T-helper 2 cell (primary cell): ENCODE measurements at places on chromosomes 7 and 10.

DNA sequence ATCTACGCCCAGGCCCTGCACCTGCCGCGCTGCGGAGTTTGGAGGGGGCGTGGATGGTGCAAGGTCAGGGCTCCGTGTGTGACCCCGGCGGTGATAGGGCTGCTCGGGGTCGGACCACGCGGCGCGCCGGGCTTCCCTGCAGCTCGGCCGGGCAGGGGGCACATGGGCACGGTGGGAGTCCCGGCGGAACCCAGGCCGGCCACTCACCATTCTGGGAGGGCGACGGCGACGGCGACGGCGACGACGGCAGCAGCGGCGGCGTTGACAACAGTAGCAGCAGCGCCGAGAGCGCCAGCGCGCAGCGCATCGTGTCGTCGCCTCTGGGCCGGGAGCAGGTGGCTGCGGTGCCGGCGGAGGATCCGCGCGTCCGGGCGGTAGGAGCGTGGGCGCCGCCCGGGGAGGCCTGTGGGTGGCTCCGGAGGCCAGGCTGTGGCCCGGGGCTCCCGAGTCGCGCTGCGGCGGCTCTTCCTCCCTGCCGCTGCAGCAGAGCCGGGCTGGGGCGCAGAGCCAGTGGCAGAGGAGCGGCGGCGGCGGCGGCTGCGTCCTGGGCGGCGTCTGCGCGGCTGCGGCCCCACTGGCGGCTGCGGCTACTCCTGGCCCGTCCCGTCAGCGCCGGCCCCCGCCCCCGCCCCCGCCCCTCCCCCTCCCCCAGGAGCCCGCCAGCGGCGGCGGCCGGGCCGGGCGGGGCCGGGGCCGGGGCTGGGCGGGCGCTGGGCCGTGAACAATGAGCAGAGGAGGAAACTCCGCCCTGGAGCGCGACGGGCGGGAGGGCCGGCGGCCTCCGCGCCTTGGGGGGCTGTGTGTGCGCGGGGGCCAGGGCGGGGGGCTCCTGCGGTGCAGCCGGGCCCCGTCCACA lies at the start of gene PODXL:
PODXL (minus strand) TSS at position 576 of the 856 bp plus-strand sequence; CDS start at position 307, 269 bp downstream.
- peak; percentile 78 for DNase-seq

- DNase-seq = no peak
Observed at GRCh38 chr7:128039544-128039953, 8.3 kb upstream of the LRRC4 start.

- no peak for DNase-seq
Observed at GRCh38 chr10:126661356-126661755, 9.1 kb downstream of the C10orf90 start.

GRCh38 chr7:94395141-94396036 lies 694 bp downstream of the COL1A2 start:
- no peak for DNase-seq

GRCh38 chr10:47104151-47104605 lies 192.9 kb downstream of the PTPN20 start:
- no peak for DNase-seq

DNA sequence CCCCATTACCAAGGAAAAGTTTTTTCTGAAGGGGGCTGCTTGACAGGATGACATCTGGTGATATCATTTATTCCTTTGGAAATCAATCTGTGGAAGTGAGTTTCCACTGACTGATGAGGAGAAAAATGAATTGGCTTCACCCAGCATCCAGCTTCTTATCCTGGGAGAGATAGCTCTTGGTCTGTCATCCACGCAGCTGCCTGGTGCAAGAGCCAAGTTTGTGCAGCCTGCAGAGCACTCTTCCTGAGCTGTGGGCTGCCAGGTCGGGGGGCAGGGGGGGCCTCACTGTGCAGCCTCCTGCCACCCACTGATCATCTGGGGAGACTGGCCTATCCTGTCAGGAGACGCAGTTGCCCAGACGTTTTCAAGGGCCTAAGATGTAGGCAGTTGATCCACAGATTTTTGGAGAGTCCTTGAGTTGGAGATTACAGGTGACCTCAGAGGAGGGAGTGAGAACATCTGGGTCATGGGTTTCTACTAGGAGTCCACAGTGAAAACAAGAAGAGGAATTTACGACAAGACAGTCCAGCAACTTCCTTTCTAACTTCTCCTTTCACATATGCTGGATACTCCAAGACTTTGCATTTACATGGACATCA lies 75.4 kb downstream of the EGFR start:
- no peak for DNase-seq

GRCh38 chr7:35748371-35748770 lies 52.5 kb upstream of the SEPTIN7 start:
- DNase-seq = no peak

GRCh38 chr7:97851683-97852082 lies 20.5 kb downstream of the ASNS start:
- no peak for DNase-seq

DNA sequence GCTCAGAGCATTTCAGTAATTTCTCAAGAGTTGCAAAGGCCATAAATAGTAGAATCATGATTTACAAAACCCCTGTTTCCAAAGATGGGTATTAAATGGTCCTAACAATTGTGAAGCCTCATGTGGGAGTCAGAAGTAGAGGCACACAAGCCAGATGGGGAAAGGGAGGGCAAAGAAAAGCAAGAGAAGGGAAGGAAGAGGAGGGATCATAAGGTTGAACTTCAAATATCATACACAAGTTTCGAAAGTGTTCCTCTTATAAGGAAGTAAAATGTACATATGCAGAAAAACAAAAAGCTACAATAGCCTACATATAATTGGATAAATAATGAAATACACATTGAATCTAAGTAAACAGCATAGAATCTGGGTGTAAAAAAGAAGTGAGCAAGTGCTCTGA lies 6.0 kb downstream of the LIPN start:
- DNase-seq = no peak

- no peak for DNase-seq
Observed at GRCh38 chr7:41028580-41028979, 674.3 kb downstream of the INHBA start.

DNA sequence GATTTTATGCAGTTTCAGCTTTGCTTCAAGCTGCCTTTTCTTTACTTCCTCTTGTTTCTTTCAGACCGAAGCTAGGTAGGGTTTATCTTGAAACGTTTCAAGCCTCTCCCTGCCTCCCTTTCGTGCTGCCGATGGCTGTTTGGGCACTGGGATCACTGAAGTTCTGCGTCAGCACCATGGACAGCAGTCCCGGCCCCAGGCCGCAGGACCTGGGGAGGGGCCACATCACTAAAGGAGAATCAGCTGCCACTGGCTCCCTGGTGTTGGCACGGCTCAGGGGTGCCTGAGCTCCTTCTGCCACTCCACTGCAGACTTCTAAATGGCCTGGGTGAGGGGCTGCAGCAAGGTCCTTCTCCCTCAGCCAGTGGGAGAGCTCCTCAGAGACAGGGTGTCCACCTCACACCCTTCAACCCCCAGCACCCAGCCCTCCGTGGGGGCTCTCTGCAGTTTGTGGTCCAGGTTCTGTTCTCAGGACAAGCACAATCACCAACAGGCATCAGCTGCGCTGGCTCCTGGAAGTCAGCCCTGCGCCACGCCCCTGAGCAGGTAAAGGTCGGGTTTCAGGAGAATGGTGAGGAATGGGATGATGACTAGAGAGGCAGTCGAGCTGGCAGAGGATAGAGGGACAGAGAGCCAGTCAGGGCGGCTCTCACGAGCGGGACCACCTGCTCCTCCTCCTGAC lies 387.2 kb downstream of the TCERG1L start:
- no peak for DNase-seq

GRCh38 chr7:137669706-137670105 lies 177.1 kb downstream of the DGKI start:
- no peak for DNase-seq

DNA sequence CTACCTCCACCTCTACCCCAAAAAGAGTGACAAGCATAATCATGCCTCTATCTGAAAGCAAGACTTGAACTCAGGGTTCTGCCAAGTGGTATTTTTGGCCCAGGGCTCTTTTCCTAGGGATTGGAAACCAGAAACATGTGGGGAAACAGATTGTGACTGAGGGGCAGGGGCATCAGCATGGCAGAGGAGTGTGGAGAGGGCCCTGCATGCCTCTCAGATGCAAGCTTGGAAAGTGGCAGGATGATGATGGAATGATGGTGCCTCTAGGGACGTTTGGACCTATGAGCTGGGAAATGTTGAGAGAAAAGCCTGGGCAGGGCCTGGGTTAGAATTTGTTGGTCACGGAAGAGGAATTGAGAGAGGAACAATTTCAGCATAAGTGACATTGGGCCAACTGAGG lies 78.4 kb upstream of the LEP start:
- no peak for DNase-seq

DNA sequence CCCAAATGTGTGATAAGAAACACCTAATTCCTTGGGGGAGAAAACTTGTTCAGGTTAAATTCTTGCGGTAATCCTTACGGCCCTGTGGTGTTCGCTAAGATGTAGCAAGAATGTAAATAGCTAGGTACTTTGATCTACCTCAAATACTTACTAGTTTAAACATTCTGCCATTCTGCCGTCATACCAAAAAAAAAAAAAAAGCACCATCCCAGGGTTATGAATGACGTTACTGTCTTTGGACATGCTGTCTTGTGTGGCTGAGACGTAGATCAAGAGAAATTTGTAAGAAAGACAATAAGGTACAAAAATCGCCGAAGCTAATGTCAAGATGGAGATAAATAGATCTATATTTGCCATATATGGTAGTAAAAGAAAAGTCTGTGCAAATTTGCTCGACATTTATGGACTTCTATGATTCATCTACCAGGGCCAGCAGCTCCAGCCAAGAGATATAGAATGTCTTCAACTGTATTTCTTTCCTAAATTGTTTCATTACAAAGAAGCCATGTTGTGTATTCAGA lies 195.6 kb downstream of the CUX1 start:
- no peak for DNase-seq

GRCh38 chr7:38681882-38682281 lies 50.7 kb upstream of the AMPH start:
- no peak for DNase-seq

DNA sequence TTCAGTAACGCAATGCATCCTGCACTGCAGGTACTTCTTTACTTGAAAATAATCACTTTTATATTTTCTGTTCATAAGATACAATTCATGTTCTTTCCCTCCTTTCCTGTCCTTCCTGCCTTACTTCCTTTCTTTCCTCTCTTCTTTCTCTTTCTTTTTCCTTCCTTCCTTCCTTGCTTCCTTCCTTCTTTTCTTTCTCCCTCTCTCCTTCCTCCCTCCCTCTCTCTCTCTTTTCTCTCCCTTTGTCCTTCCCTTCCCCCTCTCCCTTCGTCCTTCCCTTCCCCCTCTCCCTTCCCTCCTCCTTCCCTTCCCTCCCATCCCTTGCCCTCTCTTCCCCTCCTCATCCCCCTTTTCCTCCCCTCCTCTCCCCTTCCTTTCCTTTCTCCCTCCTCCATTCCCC lies 227.8 kb upstream of the KLF6 start:
- DNase-seq = no peak

DNA sequence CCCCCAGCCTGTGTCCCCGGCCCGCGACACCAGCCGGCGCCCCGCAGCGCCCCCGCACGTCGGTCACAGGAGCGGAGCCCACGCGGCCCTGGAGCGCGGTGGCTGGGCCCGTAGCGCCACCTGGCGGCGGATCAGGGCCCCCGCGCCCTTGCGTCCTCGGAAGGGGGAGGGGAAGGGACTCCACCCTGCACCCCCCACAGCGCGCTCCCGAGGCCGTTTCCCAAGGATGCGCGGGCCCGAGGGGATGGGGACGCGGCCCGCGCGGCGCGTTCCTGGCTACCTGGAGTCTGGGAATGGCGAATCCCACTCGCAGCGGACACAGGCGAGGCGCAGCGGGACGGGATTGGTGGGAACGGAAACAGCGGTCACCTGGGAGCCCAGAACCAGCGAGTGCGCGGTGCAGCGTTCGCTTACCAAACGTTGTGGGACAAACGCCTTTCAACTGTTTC lies 23.8 kb upstream of the MKI67 start:
- DNase-seq = peak; percentile 67

GRCh38 chr10:34116681-34117271 lies 698.3 kb downstream of the PARD3 start:
- no peak for DNase-seq
